ENCODE measurements at places on chromosomes 1 and 21.

GRCh38 chr1:224920930-224921329, 8.5 kb upstream of the DNAH14 start:
- no peak for DNase-seq

- DNase-seq = no peak
These were observed 1.4 kb downstream of the NUCKS1 start for GRCh38 chr1:205748403-205749233.

DNA sequence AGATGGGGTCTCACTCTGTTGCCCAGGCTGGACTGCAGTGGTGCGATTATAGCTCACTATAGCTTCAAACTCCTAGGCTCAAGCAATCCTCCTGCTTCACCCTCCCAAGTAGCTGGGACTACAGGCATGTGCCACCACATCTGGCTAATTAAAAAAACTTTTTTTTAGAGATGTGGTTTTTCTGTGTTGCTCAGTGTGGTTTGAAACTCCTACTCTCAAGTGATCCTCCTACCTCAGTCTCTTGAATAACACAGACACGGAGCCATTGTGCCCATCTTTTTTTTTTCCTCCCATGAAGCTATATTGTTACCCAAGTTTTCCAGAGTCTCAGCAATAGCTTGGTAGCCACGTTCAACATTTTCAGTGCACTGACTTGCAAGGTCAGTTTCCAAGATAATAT, 2.7 kb downstream of the GIPC2 start:
- DNase-seq = no peak

DNA sequence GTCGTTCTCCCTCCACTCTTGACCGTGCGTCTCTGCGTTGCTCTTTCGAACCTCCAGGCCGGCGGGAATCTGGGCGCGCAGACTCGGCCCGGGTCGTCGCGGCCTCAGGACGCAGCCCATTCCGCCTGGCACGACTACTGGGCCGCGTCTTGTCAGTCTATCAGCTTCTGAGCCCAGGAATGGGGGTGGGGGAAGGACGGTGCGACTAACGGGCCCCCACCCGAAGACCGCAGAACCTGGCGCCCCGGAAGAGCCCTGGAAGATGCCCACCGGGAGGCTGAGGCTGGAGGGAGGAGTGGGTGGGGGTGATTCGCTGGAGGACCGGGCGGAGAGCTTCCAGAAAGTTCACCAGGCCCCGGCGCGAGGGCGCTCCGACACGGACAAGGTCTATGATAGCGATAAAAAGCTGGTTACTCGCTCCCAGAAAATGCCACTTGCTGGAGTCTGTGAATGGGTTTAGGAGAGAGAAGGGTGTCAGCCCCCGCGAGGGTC, 1.7 kb upstream of the DMRTA2 start:
- DNase-seq = no peak
